Activated naive CD4-positive, alpha-beta T cell (primary cell): ENCODE measurements at places on chromosomes 1 and 21.

DNA sequence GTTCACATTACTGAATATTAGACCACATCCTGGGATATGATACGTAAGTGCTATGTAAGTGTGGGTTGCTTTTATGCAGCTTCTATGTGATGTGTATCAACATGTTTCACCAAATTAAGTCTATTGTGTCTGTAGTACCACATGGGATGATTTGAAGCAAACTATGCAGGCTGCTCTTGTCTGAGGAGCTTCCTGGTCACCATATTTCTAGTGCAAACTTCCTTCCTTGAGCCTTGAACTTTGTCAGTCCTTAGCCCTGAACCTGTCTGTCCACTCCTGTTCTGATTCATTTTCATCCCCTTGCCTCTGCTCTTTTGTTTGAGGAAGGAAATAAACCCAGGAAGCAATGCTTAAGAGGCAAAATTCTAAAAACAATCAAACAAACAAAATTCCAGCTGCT, 117.5 kb upstream of the VANGL1 start:
- DNase-seq, result no peak

DNA sequence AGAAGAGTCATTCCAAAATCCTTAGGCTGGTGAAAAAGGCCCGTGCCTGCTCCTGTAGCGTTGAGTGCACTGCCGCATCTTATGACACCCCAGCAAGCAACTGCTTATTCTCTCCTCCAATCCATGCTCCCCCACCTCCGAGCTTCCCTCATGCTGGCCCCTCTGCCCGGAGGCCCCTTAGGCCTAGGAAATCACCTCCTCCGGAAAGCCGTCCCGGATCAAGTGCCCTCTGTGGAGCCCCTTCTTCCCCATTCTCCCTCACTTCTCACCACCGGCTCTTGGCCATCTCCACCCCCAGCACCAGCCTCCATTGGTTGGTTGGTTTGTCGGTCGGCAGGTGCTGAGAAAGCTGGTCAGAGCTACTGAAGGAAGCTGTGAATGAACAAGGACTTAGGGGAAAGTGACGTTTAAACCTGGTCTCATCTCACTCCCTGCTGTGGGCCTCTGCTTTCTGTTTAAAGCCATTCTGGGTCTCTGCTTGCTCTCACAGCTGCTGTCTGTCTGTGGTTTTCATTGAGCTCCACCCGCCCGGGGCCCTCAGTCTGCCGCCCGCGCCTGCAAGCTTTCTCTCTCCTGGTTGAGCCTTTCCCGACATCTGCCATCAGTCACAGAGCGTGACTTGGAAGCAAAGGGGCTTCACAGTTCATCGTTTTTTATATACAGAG, 122.2 kb downstream of the KCNN3 start:
- peak; percentile 24 for DNase-seq

GRCh38 chr1:216028631-216029030, 394.6 kb downstream of the USH2A start:
- no peak for DNase-seq

DNA sequence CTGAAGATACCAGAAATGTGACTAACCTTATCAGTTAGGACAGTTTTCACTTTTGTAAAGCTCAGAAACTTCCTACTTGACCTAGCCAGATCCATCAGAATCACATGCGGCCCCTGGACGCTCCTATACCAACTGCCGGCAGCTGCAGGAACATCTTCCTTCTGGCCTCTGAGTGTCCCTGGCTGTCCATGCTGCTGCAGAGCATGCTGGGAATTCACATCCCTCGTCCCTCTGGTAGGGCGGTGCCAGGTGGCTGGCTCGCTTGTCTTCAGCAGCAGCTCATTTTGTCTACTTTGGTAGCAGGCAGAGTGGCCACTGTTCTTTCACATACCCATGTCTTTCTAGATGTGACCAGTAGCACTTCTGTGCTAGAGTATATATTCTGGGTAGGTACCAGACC, 34.4 kb downstream of the HHAT start:
- no peak for DNase-seq

GRCh38 chr1:118661769-118662320, 326.3 kb downstream of the TBX15 start:
- no peak for DNase-seq

DNA sequence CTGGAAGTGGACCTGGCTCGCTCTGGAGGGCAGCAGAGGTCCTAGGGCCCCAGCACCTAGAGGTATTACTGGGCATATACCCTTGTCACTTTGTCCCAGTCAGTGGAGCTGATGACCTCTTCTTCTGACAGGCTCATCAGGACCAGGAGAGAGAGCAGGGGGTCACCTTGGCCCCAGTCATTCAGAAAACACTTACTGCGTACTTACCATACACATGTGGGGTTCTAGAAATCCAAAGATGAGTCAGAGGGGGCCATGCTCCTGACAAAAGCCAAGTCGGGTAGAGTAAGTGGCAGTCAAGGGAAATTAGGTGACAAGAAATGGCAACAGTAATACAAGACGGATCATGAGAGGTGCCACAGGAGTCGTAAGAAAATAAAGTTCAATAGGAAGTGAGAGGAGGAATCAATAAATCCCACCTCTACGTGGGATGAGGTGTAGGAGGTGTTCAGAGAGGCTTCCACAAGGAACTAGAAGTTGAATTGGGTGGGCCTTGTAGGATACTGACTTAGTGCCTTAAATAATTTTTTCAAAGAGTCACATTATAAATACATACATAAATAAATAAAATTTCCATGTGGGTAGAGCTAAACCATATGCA, 6.8 kb downstream of the KCNC4 start:
- DNase-seq, result no peak
